Activated naive CD4-positive, alpha-beta T cell (primary cell): ENCODE measurements at places on chromosomes 13 and 19.
A peak's percentile ranks its signal among the peaks of the same experiment; 100 is the strongest.

DNA sequence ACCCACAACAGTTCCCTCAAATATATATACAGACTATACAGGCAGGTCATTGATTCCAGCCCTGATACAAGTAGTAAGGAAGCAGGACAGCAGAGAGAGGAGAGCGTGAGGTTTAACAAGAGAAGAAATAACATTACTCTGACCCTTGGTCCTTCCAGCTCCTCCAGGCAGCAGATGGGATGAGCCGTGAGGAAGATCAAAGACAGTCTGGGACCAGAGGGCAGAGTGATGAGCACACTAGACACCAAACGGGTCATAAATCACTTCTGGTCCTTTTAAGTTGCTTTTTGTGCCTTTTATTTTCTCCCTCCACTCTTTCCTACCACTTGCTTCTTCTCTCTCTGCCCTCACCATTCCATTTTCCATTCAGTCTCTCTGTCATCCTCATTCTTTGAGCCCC, 16.9 kb upstream of the MICU2 start:
- DNase-seq: no peak

DNA sequence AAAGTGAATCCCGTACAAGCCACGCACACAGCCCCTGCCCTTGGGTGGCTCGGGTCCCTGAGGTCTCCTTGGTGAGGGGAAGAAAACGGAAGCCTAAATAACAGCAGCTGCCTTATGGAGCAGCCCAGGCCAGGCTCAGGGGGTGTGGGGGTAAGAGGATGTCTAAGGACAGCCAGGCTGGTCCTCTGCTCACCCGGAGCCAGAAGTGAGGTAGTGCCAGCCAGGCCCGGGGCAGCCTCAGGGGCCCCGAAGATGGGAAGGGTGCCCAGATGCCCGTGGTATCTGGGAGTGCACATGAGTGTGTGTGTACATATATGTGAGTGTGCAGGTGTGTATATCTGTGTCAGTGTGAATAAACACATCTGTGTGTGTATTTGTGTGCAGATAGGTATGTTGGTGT, 38.4 kb upstream of the PEPD start:
- no peak for DNase-seq

GRCh38 chr19:41882568-41883462, at the start of gene ARHGEF1:
Gene ARHGEF1, plus strand, starts transcription at chr19:41883184. Its CDS starts 4,899 bp downstream, at chr19:41888083.
- peak; percentile 67 for DNase-seq

DNA sequence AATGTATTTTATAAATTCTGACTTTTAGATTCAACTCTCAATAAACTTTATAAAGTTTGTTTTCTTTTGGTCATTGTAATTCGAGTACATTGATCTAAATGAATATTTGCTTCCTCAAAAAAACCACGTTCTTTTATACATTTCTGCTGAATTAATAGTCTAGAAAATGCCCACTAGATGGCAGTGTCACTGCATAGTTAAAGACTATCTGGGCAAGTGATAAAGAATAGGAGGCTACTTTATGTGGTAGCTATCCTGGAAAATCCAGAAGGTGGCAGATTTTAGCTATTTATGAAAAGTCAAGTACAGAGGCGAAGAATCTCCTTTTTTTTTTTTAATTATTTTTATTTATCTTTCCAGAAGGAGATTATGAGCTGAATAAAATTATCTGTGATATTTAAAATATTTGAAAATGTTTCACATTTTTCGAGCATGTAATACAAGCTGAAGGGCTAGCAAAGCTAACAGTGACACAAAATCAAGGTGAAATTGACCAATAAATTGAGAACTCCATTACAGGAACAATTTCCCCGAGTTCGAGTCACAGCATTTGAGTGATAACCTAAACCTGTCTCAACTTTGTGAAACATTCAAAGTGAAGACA, 221.8 kb downstream of the OLFM4 start:
- no peak for DNase-seq

DNA sequence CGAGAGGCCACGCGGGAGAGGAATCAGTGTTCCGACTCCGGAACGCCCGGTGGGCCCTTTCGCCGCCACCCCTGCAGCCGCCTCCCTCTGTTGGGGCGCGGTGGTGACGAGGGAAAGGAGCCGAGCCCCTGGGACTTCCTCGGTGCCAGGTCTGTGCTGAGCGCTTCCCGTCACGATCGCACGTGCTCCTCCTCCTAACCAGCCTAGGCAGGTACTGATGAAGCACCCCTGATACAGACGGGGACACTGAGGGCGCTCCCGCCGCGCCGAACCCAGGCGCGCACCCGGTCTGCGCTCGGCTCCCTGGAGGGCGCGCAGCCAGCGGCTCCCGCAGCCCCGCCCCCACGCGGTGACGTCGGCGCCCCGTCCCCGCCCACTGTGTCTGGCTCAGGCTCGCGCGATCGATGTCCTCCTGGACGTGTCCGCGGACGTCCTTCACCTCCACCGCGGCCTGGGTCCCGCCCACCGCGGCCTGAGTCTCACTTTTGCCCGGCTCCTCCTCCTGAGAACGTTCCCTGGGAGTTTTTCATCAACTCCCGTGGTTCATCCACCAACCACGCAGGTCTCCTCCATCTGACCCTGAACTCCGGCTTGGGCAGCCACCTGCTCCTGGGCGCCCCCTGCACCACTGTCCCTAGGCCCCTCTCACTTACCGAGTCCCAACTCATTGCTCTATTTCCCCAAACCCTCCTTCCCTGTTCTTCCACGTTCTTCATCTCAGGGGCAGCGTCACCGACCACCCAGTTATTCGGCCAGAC, 2.6 kb upstream of the KLK15 start:
- peak; percentile 22 for DNase-seq

DNA sequence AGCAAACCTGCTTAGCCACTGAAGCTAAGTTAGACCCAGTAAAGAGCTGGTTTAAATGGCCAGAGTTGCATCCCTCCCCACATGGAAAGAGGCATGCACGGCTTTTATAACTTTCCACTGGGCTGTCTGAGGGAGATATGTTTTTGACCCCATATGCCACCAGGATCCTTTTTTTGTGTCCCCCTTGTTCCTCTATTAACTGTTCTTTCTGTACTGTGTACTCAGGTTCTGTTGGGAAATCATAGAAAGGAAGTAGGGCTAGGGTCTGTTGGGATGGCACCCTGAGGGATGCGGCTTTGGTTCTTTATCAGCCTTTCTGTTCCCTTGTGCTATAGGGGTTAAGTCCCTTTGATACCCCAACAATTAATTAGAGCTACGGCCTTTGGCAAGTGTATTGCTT, 12.2 kb upstream of the TM9SF2 start:
- no peak for DNase-seq

GRCh38 chr13:34594507-34594906, 347.6 kb upstream of the NBEA start:
- DNase-seq: no peak

DNA sequence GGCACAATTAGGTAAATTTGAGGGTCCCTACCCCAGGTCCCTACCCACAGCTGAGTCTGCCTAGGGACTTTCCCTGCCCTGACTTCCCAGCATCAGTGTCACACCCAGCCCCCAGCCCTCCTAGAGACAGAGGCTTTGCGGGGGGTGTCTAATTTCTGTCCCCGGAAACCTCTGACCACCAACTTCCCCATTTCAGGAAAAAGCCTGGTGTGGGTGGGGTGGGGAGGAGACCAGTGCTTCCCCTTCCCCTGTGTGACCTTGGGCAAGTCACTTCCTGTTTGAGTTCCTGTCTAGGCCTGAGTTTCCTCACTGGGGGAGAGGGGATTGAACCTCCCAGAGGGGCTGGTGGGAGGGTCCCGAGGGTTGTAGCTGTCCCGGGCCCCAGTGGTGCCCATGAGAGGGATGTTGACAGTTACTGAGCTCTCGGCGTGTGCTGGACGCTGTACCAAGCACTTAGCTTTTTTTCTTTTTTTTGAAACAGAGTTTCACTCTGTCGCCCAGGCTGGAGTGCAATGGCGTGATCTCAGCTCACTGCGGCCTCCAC, 7.9 kb downstream of the VASP start:
- no peak for DNase-seq

- no peak for DNase-seq
Observed at GRCh38 chr19:45581576-45581975, 3.0 kb downstream of the OPA3 start.

GRCh38 chr13:71115301-71115700, 751.7 kb downstream of the DACH1 start:
- no peak for DNase-seq

DNA sequence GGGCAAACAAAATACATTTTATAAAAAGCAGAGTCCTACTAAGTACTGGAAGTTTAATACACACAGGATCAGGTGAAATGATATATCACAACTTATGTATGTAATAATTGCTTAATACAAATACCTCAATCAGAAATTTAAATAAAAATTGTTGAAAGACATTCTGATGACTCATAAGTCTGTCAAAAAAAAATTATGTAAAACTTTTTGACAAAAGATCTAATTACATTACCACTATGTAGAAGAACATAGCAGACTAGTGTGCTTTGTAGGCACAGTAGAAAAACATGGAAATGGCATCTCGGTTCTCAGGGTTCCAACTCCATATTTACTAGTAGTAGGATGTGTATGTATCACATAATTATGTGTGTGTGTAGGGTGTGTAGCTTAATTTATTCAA, 156.2 kb downstream of the DNAJC3 start:
- no peak for DNase-seq

- no peak for DNase-seq
Observed at GRCh38 chr19:39007096-39007495, 25.3 kb downstream of the FBXO27 start.

- no peak for DNase-seq
Observed at GRCh38 chr13:63864171-63864902, 2448.7 kb upstream of the PCDH20 start.

GRCh38 chr13:72427757-72428528, 299.5 kb downstream of the MZT1 start:
- no peak for DNase-seq

DNA sequence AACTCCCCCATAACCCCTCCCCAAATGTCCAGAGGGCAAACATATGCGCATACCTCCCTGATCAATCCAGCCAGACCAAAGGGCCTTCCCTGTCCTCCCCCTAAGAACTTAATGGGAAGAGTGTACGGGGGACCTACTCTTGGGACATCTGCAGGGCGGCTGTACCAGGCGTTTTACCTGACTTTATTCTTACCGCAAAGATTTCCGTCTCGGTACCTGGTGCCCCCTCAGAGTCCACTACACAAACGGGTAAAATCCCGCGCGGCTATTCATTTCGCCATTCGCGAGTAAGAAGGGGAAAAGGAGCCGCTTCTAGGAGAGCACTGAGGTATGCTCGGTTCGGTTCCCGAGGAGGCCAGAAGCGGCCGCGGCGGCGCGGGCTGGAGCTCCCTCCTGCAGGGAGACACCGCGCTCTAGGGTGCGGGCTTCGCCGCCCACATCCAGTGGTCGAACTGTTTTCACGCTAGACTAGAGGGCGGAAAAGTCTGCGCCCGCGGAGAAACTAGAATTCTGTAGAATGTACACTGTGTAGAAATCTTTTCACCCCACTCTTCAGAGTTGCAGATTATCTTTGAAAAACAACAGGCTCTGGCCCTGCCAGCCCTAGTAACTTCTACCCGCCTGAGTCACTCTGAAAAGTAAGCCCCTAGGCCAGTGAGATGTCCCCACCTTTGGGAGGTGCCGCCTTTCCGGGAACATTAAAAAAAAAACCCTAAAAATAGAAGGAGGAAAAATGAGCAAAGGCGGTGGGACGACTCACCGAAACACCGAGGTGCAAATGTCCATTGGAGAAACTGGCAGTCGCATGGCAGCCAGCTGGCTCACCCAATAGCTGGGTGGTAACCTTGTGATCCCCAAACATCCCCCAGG, 3.8 kb upstream of the TSHZ3 start:
- no peak for DNase-seq

- DNase-seq: no peak
Observed at GRCh38 chr19:39263912-39264305, 4.3 kb upstream of the IFNL2 start.
